Stimulated activated CD8-positive, alpha-beta memory T cell treated with anti-CD3 and anti-CD28 coated beads, Interleukin-7, amount 100 ng/mL, for 1 hour (primary cell): ENCODE measurements at places on chromosomes 2 and 18.

DNA sequence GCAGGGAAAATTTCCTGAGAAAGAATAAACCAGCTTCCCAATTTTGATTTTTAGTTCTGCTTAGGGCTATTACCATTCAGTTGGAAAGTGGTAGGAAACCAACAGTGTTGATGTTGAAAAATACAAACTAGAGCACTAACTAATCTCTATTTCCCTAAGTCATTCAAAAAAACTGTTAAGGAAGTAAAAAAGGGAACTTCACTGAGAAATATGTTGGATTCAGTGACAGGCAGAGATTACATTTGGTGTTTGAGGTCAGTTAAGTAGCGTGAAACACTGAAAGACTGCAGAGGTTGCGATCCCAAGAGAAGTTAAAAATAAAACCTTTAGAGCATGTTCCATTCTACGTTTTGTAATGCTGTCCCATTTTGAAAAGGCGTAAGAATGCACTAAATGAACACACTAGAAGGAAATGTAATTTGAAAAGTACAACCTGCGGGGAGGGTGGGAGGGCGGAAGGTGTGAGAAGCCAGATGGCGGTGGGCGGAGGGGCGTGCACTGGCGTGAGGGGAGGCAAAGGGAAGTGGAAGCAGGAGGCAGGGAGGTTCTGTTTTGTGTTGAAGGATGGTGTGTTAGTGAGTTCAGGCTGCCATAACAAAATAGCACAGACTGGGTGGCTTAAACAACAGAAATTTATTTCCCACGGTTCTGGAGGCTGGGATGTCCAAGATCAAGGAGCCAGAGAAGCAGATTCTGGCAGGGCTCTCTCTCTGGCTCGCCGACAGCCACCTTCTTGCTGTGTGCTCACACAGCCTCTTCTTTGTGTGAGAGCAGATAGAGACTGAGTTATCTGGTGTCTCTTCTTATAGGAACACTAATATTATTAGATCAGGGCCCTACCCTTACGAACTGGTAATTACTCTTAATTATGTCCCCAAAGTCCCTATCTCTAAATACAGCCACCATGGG, 94.3 kb upstream of the KCTD1 start:
- no peak for DNase-seq

- DNase-seq: no peak
Measured at GRCh38 chr2:147495734-147496133, 349.1 kb upstream of the ACVR2A start.

GRCh38 chr18:44909191-44909719, 228.6 kb downstream of the SETBP1 start:
- no peak for DNase-seq

DNA sequence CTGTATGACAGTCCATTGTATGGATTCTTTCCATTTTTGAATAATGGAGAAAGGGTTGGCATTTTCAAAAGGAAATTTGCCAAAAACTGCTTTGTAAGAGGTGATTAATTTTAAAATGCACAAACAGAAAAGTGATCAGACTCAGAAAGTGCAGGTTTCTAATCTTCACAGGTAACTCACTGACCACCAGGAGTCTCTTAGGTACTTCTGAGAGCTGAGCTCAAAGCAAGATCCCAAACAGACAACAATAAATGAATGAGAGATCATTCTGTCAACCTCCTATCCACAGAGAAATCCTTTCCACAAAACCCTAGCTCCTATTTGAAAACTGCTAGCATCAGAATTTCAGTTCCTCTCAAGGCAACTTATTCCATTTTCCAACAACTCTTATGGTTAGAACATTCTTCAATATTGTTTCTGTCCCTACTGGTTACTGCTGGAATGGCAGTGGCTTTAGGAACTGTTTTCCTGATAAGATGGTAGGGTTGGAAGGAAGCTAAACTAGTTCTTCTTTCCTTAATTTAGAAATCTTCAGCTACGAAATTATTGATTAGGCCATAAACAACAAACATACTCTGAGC, 20.6 kb upstream of the HAAO start:
- no peak for DNase-seq

DNA sequence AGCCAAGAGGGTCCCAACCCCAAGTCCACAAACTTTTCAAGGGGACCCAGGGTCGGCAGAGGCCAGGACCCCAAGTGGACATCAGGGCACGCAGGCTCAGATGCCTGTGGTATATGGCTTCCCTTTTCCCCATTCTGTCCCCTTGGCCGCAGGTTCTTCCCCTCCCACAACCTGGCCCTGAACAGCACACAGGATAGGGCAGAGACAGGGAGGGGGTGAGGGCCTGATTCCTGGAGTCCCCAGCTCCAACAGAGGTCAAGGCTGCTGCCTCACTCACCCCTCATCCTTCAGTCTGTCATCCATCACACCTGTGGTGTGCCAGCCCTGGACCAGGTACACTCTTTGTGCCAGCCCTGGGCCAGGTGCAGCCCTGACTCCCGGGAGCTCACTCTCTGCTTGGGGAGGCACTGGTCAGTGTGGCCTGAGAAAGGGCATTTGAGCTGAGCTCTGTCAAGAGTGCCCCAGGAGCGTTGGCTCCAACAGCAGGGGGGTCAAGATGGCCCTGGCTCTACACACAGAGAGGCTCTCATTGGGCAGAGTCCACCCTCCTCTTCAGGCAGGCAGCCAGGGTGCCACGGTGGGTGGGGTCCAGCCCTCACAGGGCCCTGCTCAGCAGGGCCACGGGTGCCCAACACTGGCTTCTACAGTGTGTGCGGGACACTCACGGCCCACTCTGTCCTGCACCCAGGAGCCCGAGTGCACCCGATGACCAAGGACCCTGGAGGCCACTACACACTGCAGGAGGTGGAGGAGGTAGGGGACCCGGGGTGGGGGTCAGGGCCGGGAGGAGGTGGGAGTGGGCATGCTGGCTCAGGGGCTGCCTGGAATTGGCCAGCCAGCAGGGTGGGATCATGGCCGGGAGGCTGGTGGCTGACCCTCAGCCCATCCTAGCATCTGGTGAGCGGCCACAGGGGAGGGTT, 1.6 kb downstream of the AGXT start:
- no peak for DNase-seq

DNA sequence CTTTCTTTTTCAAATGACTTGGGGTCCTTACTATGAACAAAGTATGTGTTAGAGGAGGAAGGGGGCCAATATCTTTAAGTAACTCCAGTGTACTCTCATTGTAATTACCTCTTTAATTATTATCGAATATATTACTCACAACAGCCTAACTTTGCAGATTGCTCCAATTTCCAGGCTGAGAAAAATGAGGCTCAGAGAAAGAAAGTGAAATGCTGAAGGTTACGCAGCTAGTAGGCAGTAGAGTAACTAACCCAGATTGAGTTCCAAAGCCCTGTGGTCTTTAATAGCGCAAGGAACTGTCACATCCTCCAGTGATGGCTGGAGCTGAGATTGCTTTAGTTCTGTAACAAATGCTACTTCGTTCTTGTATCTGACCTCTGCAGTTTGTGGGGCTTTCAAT, 2.2 kb upstream of the GYPC start:
- DNase-seq: no peak

DNA sequence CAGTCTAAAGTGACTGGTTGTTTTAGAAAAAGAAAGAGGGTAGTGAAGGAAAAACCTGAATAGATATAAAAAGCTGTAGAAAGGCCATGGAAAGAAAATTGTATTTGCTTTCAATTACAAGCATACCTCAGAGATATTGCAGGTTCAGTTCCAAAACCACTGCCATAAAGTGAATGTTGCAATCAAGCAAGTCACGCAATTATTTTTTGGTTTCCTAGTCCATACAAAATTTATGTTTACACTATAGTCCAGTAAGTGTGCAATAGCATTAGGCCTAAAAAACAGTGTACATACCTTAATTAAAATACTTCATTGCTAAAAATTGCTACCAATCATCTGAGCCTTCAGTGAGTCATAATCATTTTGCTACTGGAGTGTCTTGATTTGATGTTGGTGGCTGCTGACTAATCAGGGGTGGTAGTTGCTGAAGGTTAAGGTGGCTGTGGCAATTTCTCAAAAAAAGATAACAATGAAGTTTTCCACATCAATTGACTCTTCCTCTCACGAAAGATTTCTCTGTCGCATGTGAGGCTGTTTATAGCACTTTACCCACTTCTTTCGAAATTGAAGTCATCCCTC, 2003.8 kb upstream of the PIK3C3 start:
- no peak for DNase-seq

DNA sequence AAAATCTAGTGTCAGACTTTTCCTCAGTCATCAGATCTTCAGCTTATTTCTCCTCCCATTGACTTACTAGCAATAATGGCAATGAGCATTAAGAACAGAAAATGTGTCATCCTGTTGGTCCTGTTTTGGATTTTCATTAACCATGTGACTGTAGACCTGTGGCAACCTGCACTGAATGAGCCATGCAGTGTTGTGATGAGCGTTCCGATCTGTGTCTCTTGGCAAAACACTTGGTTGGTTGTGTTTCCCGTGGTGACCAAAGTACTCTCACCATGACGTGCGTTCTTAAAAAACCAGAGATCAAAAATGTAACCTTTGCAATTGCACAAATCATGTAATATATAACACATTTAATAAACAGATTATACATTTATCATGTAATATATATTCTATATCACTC, 138.6 kb downstream of the MAP3K20 start:
- no peak for DNase-seq

DNA sequence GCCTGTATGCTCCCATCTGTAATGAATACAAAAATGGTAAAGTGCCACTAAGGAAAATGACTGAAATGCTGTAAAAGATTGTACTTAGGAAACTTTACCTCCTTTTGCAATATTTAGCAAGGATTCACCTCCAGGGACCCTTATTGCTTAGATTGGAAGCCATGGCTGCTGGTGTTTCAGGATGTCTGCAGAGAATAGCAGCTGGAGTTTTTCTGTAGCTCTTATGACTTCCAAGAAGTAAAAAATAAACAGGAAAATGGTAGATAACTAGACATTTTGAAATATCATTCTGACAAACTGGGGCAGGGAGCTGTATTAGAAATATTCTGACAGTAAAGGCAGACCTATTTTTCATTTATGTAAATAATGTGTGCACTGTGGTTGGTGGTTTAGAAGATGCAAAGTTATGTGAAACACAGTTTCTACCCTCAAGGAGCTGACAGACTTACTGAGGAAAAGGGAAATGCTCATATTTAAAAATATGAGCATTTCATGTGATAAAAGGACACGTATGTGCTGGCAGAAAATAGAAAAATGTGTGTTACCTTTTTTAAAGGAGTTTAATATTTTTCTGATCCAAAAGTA, 224.9 kb upstream of the BOD1L2 start:
- no peak for DNase-seq

DNA sequence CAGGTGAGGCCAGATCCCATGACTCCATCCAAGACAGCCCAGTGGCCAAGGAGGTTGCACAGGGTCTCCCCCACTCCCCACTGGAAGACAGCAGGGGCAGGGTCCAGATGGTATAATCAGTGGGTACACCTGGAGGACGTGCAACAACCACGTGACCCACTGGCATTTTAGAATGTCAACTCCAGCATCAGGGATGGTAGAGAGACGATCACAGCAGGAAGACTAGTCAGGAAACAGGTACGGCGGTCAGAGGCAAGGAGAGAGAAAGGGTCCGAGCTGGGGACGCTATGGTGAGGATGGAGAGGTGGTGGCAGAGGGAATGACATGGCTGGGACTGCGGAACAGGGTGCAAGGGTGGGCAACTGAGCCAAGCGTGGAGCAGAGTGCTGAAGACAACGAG, 23.0 kb downstream of the SERTAD2 start:
- DNase-seq: no peak

DNA sequence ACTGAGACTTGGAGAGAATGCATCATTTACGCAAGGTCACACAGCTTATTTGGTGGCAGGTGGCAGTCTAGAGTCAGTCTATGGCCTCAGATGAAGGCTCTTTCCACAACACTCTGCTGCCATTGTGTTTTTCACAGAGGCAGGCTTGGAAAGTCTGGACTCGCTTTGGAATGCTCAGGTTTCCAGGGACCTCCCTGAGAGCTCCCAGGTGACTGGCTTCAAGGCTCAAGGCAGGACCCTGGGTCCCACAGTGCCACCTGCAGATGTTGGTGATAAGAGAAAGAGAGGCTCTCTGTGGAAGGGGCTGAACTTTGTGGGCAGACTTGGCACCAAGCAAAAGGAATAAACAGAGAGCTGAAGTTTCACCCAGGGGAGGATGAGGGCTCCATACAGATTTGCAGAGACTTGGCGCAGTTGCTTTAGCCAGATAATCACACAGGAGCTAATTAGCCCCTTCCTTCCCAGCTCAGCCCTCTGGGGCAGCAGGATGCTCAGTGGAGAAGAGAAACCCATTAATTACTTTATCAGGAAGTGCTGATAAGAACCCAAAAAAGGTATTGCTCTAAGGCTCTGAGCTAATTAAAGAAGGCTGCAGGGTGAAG, 103.5 kb downstream of the LBH start:
- DNase-seq: no peak

- DNase-seq: no peak
Measured at GRCh38 chr18:26999797-27000196, 134.3 kb upstream of the AQP4 start.

- no peak for DNase-seq
Measured at GRCh38 chr2:145652571-145653545, 1132.9 kb upstream of the ZEB2 start.

DNA sequence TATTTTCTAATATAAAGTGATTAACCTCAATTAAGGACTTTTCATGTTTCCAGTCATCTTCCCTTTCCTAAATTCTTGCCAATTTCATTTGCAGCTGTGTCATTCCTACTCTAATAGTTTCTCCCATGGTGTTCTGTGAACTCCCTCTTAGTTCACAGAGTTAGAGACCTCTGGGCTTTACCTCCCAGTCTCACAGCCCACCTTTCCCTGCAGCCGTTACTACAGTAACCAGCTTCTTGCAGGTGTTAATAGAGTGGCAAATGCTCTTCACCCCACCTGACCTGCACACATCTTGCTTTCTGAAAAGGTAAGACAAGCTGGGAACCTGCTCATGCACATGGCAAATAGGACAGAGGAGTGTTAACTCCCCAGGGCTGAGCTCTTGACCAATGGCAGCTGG, 250.1 kb downstream of the FBXO15 start:
- DNase-seq: no peak

DNA sequence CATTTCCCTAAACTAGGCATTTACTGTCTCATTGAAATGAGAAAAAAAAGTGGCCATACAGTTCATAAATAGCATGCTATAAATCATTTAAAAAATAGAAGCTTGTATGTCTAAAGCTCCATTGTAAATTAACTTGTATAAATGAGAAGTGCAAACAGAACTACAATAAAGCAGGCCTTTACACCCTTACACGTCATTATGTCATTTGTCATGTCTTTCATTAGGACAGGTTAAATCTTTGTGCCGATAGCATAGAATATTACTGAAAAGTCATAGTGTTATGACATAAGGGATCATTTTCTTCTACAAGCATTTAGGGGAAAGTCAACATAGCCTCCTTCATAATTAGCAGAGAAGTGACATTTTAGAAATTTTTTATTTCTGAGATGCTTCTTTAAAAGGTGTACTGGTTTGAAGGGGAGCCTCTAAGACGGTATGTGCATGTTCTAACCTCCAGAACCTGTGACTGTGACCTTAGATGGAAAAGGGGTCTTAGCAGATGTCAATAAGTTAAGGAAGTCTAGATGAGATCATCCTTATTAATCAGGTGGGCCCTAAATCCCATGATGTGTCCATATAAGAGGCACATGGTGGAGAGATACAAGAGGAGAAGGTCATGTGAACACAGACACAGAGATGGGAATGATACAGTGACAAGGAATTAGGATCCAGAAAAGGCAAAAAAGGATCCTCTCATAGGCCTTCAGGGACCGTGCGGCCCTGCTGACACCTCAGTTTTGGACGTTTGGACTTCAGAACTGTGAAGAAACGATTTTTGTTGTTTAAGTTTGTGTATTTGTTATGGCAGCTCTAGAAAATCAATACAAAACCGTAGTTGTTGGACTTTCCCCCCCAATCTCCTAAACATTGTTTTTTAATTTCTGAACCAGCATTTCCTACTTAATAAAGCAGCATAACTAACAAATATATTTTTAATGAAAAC, 863.7 kb downstream of the MBD2 start:
- DNase-seq: no peak

- DNase-seq: no peak
Measured at GRCh38 chr2:246489-247144, 17.2 kb downstream of the SH3YL1 start.
